ENCODE measurements at places on chromosomes 3 and 15.

DNA sequence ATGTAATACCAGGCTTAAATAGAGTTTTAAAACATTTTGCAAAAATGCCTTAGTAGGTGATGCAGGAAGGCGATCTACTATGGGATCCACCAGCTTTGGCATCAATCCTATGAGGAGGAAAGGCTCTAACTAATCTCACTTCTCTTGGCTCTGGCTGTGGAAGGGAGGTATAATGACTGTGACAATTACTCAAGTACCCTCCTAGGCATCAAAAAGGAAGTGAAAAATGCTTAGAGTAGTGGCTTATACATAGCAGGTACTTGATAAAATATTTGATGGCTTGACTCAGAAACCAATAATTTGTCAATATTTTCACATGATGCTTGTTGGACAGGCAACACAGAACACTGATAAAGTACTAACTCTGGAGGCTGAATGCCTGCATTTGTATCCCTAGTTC is 34.1 kb upstream of the SERPINI2 start:
- DNase-seq: no peak

DNA sequence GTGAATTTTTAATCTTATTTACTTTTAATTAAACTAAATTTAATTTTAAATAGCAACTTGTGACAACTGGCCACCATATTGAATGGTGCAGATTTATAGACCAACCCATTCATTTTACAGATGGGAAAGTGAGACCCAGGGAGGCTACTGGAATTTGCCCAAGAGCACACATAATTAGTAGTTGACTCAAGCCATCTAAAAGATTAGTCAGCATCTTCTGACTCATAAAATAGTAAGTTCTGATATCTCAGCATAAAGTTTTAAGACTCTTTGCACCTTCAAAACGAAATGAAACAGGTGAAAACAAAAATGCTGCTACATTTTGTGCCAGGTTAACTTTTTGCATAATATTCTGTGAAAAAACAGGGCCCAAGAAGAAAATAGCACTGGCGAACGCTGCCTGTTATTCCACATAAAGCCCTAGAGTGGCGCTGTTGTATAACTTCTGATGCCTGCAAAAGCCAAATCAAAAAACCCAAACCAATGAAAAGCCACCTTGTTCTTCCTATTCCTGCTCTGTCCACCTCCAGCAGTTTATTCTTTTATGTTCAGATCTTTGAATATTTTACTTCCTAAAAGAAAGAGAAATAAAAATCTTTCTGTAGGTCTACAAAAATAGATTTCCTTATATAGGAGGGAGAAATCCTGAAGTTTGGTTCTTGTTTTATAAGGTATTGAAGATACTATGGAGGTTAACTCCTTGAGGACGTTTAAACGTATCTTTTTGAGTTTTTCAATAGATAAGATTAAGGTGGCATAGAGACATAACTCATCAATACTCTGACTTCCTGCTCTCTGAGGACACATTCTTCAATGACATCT is 62.8 kb downstream of the OTOL1 start:
- peak; percentile 36 for DNase-seq

DNA sequence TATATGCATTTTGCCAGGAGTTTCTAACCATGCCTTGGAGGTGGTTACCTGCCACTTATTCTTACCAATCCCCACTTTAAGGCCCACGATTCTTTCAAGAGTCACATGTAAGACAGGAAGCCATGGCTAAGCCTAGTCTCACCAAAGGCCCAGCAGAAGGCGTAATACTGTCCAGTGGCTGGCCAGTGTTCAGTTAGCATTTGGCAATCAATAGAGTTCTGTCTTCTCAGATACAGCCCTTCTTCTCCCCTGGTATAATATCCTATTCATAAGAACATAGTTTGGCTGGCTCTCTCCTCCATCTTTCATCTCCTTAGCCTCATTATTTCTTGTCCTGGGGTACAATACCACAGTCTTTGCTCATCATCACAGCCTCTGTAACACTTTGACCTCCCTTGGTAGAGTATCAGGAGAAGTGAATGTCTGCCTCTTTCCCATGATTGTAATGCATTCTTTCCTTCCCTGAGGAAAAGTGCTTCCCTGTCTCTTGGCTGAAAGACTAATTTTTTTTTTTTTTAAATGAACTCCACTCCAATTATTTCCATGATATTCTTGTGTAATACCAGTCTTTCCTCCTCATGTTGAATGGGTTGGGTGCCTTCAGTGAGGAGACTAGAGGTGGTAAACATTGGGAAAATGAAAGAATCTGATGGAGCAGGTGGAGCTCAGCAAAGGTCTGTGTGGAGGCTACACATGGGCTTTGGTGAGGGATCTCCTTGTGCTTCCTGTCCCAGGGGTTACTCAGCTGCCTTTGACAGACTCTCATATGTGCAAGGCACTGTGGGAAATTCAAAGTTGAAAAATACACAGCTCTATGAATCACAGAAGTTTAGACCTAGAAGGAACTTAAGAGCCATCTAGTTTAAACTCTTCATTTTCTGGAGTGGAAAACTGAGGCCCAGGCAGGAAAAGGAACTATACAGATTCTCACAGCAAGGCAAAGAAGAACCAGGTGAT is 218.2 kb downstream of the P3H2 start:
- peak; percentile 57 for DNase-seq

DNA sequence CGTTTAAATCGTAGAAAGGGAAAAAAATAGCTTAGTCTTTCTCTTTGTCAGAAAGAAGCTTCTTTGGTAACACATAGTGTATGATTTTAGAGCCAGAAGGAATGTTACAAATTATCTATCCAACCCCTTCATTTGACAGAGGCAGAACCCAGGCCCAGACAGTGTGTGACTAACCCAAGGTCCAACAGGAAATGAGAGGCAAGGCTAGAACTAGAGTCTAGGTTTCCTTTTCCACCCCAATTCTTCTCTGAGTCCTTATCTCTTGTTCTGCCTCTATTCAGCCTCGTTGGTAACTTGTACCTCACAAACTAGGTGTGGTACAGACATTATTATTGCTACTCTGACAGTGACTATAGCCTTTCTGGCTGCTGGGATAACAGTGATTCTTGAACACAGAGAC is 39.3 kb downstream of the QTRT2 start:
- peak; percentile 7 for DNase-seq

- DNase-seq: peak; percentile 98
These were observed 53.8 kb downstream of the MGLL start for GRCh38 chr3:127768346-127769008.

GRCh38 chr3:143963946-143964345 is 7.7 kb upstream of the DIPK2A start:
- peak; percentile 2 for DNase-seq

All from fibroblast of the aortic adventitia (primary cell).